ENCODE measurements at places on chromosomes 1 and 21.

DNA sequence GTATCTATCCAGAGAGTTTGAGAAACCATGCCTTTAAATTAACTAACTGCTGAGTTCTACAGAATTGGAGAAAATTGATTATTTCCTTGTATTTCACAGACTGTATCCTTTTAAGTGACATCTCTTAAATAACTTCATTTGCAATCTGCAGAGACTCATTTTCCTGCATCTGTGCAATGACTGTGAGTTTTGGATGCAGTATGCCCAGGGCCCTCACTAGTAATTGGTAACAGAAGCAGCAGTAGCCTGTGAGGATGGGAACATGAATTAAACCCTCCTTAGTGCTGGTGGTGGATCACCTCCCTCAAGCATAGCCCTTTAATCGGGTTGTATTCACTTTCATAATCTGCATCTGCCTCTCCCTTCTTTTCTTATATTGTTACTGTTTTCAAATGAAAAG, 21.7 kb upstream of the SH3D21 start:
- DNase-seq: no peak

- DNase-seq: no peak
Observed at GRCh38 chr1:31954607-31955283, 16.6 kb upstream of the PTP4A2 start.

GRCh38 chr1:150579945-150580642, 684 bp upstream of the MCL1 start:
- no peak for DNase-seq

DNA sequence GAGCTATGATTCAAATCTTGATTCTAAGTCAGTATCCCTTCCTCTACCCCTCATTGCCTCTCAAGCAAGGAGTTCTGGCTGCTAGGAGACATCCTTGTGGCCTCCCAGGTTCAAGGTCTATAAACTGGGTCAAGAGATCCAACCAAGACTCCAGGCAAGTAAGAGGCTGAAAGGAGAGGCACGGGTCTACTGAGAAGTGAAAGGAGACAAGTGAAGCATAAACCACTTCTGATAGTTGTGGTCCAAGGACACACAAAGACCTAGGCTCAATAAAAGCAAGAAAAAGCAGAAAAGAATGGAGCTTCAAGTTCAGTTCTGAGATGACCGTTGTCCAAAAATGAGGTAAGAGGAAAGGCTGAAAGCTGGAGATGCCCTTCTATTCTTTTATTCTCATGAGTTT, 17.8 kb upstream of the PPP2R5A start:
- no peak for DNase-seq

- no peak for DNase-seq
Observed at GRCh38 chr21:44833663-44834062, 15.8 kb upstream of the SUMO3 start.

- no peak for DNase-seq
Observed at GRCh38 chr1:41795205-41795762, 123.4 kb downstream of the HIVEP3 start.

GRCh38 chr1:14777516-14778506, 179.3 kb downstream of the KAZN start:
- no peak for DNase-seq

GRCh38 chr1:145692785-145693443, 14.3 kb downstream of the PDZK1 start:
- no peak for DNase-seq

DNA sequence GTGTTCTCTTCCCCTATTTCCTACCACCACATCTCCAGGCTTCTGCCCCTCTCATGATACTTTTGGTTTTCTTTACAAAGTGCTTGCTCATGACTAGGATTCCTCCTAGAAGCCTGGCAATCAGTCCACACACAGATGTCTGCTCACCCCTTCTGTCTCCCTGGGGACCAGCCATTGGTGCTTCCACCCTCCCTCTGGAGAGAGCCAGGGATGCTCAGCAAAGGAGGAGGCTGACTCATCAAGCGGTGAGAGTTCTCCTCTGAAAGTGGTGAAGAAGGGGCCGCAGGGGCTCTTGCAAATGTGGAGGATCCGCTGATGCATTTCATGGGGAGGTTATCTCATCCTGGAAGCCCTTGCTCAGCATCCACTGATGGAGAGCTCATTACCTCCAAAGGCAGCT, 14.5 kb downstream of the NT5C1A start:
- DNase-seq: no peak

- DNase-seq: no peak
Observed at GRCh38 chr1:35539073-35539823, 18.0 kb downstream of the KIAA0319L start.

- peak; percentile 49 for DNase-seq
Observed at GRCh38 chr1:42168763-42169162, 4.2 kb upstream of the GUCA2A start.

DNA sequence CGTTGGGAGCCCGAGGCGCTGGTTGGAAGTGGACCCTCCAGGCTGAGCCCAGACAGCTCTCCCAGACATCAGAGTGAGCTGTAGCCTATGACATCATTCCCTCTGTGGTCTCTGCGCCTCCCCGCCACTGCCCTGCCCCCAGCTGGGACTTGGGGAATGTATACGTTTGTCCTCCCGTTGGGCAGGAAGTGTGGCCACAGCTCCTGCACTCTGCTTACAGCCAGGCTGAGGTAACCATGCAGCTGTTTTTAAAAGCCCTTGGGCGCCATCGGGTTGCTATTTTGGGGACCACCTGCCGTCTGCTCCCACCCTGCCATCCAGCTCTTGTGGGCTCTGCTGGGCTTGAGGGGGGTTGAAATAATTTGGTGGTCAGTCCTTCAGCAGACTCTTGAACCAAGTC, 7.8 kb downstream of the VASH2 start:
- DNase-seq: no peak

GRCh38 chr1:28056129-28056925, 32.1 kb downstream of the EYA3 start:
- DNase-seq: peak; percentile 32

DNA sequence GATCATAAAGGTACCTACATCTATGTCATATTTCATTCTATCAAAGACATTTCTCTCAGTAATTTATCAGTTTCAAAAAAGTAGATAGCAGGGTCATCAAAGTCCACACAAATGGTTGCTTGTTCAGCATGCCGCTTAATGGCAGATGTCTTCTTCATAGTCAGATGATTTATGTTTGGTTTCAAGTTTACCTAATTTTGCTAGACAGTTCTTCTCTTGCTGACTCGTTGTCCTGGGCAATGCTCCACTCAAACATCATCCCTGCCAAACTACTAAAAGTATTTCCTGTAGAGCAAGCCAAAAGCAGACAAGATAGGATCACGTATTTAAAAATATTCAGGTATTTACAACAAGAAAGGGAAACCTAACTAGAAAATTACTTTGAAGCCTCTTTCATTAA, 13.6 kb downstream of the NUP210L start:
- DNase-seq: no peak

- DNase-seq: no peak
Observed at GRCh38 chr1:206886831-206887230, 10.4 kb upstream of the IL24 start.

DNA sequence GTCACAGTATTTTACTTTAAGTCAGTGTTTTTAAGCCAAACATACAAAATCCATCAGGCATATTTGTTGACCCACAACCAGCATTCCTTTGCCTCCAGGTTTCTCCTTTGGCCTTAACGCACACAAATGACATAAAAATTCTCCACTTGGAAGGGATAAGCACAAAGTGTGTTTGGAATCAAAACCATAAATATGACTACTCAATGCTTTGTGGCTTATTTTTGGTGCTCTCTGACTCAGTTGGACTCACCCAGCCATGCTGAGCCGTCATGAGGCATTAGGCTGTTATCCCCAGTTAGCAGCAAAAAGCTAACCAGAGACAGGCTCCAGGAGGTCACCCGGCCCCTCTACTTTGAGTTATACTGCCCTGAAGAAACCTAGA, 948 bp downstream of the PRUNE1 start:
- no peak for DNase-seq

GRCh38 chr1:61472876-61473275, 252.1 kb downstream of the TM2D1 start:
- no peak for DNase-seq

DNA sequence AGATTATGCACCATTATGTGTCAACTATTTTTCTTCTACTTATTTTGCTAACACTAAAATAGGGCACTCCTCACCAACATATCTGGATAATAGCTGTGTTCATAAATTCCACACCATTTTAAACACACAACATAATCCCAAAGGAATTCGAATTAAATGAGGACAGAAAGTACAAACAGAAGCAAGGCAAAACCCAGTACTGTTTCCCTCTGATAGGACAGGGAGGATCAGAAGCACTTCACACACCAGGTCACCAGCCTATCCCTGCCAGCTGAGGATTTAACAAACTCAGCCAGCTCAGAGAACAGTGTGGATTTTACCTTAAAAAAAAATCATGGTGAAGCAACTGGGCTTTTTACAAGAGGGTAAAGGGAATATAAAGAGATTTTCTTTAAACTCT, 20.0 kb downstream of the CRYZ start:
- no peak for DNase-seq

DNA sequence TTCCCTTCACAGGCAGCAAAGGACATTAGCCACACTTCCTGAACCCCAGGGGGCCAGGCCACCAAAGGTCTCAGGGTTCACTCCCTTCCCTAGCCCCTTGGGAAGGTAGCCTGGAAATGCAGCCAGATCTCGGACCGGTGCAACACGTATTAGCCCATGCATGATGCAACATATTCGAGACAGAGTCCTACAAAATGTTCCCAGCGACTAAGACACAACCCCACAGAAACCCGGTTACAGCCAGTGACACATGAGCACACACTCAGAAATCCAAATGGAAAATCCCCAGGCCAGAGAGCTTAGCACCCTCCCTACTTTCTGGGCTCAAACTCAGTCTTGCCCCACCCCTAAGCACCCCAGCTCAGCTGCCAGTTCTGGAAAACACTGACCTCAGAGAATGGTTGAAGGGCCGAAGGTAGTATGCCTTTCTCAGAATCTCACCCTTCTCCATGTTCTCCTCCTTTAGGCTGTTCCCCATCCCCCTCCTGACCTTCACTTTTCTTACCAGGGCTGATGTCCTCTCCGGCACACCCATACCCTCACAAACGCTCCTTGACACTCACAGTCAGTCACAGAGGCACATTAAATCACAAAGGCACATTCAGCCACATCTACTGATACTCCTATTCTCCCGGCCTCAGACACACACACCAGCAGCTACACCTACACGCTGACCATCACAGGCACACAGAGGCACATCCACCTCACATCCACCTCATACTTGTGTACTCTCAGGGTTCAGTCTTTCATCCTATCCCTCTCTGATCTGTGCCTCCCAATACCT, at the start of gene TSPAN1:
TSPAN1 (plus strand) TSS at position 640 of the 784 bp plus-strand sequence. CDS start 6,021 bp downstream, outside the sequence.
- no peak for DNase-seq

DNA sequence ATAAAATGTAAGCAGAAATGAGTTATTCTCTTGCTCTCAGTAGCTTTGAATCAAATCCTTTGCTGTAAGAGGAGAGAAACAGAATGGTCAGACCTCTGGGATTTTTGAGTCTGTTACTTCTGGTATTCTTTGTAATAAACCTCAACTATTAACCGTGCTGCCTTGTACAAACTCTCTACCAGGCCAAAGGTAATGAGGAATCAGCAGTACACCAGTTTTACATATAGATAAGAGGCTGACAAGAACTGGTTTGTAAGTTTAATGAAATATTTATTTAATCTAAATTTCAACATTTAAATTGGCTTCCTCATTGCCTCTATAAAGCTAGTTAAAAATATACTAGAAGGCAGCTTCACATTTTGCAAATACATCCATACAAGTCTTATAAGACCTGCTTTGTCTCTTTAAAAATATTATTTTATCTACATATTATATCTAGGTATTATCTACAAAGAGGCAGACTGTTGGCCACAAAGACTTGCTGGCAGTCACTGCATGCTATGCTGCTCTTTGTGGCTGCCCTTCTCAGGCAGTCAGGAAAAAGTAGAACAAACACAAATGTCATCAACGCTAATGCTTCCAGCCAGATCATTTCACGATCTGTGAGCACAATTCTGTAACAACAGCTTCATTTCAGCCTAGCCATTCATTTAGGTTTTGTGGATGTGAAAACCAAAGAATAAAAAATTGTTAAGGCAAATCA, 173.0 kb downstream of the GABPA start:
- DNase-seq: no peak

DNA sequence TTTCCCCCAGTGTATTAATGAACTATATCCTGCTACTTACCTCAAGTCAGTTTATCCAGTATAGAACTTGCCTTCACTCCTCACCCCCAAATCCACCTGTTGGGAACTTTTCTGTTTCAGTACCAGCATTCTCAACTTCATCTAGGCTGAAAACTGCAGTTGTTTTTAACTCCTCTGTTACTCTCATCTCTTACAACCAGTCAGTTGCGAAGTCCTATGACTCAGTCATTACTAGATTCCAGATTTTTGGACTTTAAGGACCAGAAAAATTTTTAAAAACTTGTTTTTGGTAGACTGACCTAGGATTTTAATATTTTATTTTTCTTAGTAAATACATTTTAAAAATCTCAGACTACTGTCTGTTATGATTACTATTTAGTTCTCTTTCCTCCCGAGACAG, 8.1 kb downstream of the GNAI3 start:
- no peak for DNase-seq

- DNase-seq: no peak
Observed at GRCh38 chr1:232878086-232878485, 72.3 kb upstream of the NTPCR start.

DNA sequence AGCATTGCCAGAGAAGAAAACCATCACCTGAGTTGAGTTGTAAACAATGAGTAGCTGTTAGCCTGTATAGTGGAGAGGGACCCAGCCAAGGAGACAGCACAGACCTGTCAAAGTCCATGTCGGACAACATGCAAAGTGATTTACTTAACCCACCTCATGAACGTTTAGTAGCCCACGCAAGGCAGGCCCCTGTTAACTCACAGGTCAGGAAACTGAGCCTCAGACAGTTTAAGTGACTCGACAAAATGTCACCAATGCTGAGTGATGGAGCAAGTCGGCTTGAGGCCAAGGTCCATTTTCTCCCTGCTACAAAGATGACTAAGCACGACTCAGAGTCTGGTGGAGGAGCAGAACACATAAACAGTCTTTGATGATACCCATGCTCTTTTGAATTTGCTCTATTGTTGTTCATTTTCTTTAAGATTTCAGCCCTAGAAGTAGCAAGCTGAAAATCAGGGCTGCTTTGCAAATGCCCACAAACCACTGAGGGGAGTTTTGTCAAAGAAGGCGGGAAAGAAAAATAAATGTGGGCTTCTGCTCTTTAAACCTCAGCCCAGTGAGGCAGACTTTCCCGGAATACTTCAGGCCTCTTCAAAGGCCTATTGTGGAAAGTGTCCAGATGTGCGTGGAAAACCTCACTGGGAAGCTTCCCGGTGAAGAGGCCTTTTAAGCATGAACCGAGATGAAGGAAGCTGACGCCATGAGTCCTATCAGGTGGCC, 83.8 kb upstream of the HOOK1 start:
- DNase-seq: peak; percentile 23

DNA sequence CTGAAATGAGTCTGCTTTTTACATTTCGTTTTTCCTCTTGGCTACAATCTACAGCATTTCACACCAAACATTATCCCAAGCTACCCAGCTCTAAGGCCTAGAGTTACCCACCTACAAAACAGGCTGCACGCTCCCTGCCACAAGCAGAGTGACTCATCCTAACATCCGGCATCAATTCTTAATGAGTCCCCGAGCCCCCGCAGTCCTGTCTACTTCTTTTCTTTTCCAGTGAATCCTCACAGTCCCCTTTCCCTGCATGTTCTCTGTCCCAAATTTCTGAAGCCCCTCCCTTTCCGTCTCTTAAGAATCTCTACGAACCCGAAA, 650 bp downstream of the PCNX2 start:
- DNase-seq: no peak

- DNase-seq: no peak
Observed at GRCh38 chr1:93766451-93766850, 84.8 kb upstream of the BCAR3 start.
